Breast epithelium (tissue), 4 donors: ENCODE measurements at places on chromosomes 7 and 10.

DNA sequence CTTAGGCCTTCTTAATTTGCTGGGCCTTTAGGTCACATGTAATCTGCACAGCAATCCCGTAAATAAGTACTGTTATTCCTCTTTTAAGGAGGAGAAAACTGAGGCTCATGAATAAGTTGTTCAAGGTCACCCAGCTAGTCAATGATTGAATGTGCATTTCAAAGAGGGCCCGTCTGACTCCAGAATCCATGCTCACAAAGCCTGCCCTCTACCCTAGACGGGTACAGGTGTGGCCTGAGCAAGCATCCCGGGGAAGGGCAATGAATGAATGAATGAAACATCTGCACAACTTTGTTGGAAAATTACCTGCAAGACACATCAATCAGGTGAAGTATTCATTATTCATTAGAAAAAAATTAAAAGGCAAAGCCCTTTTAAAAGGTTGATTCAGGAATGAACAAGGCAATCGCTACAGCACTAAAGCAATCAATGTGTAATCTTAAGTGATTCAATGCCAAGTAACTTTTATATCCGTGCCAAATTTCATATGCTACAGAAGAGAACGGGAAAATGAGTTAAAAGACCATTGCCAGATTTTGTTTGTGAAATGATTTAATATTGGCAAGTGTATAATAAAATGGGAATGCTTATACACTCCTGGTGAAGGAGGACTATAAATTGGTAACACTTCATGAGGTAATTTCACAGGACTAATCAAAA, 61.1 kb downstream of the TLL2 start:
- no peak for DNase-seq

DNA sequence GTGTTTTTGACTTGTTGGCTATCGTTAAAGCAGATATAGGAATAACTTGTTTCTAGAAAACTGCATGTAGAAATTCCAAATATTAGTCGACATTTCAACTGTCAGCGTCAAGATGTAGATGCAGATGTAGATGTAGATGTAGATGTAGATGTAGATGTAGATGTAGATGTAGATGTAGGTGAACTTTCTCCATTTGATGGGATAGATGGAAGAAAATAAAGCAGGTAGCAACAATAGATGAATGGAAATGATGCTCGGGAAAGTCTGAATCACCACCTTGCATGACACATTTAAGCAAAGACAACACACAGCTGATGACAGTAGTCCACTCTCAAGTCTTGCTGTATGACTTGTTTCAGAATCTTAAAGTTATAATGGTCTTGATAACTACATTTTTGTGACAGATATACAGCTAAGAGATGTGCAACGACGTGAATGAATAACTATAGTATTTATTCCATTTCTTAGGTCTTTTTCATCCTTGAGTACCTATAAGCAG, 53.5 kb downstream of the SND1 start:
- DNase-seq, result no peak

- no peak for DNase-seq
These were observed 231.9 kb upstream of the GRM3 start for GRCh38 chr7:86411814-86412213.

DNA sequence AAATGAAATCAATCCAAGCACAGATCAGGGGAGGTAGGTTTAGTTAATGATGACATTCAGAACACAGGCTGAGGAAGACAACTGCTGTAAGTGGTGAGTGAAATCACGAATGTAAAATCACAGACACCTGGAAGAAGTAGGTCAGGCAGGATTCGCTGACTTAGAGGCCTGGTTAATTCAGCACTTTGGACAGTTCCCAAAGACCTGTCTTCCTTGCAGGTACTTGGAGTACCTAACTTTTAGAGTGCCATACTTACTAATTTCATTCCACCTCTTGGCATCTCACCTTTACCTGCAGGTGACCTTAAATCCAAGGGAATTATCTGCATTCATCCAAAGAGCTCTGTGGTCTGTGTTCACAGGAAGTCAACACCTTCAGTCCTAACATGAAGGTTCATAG, 822.3 kb downstream of the PHTF2 start:
- DNase-seq, result no peak

DNA sequence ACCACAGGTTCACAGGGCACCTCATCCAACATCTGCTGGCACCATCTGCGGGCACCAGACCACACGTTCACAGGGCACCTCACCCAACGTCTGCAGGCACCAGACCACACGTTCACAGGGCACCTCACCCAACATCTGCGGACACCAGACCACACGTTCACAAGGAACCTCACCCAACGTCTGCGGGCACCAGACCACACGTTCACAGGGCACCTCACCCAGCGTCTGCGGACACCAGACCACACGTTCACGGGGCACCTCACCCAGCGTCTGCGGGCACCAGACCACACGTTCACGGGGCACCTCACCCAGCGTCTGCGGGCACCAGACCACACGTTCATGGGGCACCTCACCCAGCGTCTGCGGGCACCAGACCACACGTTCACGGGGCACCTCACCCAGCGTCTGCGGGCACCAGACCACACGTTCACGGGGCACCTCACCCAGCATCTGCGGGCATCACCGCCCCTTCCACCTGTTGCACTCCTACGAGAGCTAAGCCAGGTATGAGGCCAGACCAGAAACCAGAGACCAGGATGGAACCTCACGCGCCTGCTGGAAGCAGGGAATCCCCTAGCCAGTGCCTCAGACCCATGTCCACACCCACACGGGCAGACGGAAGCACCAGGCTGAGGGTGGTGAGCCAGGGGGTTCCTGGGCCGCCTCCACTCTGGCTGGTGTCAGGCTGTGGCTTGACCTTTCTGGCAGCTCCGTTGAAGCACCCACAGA, 182.8 kb downstream of the MAD1L1 start:
- no peak for DNase-seq

- no peak for DNase-seq
These were observed 118.9 kb upstream of the NRP1 start for GRCh38 chr10:33453081-33454025.

DNA sequence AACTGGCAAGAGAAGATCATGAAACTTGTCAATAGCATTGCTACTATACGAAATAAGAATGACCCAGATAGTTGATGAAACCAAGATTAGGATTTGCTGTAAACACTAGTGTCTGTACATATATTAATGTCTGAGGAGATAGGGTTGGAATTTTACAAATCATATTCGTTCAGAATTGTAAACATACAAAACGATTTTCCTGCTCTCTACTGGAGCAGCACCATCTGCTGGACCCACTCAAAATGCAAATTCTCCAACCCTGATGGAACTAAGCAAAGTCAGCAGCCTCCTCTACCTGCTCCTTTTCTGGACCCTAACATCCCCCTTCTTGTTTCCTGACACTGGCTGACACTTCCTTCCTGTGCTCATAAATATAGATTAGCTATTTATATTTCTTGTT, 29.4 kb upstream of the SGMS1 start:
- no peak for DNase-seq

GRCh38 chr7:67408109-67408508, 411.5 kb downstream of the TYW1 start:
- DNase-seq, result no peak

DNA sequence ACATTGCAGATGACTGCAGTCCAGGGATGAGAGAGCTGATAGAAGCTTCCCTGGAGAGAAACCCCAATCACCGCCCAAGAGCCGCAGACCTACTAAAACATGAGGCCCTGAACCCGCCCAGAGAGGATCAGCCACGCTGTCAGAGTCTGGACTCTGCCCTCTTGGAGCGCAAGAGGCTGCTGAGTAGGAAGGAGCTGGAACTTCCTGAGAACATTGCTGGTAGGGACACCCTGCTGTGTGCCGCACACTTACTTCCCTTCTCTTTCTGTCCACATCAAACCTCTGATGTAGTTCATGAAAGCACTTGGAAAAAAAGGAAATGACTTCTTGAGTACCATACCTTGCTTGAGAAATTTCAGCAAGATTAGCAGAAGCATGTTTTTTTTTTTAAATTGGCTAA, 25.3 kb downstream of the MAP3K8 start:
- no peak for DNase-seq

DNA sequence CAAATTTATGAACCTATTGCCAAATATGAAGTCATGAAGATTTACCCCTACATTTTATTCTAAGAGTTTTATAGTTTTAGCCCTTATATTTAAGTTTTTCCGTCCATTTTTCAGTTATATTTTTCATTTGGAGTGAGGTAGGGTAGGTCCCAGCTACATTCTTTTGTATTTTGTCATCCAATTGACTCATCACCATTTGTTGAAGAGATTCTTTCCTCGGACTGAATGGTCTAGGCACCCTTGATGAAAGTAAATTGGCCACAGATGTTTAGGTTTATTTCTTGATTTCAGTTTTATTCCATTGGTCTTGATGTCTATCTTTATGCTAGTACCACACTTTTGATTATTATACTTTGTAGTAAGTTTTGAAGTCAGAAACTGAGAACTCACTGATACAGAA, 22.7 kb downstream of the CYP2C19 start:
- no peak for DNase-seq

- DNase-seq, result no peak
These were observed 33.6 kb downstream of the THNSL1 start for GRCh38 chr10:25049966-25050365.

DNA sequence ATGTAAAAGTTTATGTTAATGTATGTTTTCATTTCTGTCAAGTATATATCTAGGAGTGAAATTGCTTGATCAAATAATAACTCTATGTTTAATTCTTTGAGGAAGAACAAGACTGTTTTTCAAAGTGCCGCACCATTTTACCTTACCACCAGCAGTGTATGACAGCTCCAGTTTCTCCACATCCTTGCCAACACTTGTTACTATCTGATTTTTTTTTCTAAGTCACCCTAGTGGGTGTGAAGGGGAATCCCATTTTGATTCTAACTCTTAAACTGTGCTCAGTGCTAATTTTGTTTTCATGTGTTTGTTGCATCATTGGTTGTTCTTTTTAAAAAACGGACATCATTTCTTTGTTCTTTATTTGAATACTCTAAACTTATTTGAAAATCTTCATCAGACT, 120.2 kb upstream of the CDK6 start:
- DNase-seq, result no peak

DNA sequence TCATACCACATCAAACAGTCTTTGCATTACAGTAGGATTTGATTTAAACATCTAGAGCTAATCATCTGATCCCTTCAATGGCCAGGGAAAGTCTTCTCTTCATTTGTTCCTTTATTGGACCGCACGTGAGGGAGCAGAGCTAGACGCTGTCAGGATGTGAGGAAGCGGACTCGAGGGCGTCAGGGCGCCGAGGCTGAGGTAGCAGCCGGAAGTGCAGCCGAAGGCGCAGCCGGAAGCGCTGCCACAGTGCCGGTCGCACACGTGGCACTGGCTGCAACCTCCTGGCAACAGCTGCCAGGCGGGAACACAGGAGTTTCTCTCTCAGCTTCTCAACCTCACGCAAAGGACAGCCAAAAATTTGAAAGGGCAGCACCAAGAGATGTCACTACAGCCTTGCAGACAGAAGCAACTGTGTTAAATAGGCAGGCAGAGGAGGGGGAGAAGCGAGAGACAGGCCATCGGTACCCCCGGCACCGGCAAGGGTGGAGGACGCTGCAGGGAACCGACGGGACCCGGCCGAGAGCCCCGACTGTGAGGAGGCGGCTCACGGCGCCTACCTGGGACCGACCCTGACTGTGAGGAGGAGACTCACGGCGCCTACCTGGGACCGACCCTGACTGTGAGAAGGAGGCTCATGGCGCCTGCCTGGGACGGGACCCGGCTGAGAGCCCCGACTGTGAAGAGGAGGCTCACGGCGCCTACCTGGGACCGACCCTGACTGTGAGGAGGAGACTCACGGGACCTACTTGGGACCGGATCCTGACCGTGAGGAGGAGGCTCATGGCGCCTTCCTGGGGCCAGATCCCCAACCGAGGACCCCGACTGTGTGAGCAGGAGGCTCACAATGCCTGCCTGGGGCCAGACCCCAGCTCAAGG, 32.3 kb downstream of the VIPR2 start:
- DNase-seq, result no peak

DNA sequence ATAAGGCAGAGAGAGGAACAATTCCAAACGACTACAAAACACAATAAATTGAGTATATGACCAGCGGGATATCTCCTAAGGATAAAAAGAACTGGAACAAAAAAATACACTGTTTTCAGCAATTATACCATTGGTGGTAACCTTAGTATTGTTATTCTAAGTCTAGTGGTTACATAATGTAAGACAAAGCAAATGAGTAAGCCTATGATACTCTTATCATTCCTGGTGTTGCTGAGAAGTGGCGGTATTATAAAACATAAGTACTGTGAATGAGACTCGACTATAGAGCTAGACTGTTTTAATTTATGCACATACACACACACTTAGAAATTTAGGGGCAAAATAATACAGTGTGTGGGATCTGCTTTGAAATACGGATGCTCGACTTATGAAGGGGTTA, 107.7 kb downstream of the NRBF2 start:
- no peak for DNase-seq

DNA sequence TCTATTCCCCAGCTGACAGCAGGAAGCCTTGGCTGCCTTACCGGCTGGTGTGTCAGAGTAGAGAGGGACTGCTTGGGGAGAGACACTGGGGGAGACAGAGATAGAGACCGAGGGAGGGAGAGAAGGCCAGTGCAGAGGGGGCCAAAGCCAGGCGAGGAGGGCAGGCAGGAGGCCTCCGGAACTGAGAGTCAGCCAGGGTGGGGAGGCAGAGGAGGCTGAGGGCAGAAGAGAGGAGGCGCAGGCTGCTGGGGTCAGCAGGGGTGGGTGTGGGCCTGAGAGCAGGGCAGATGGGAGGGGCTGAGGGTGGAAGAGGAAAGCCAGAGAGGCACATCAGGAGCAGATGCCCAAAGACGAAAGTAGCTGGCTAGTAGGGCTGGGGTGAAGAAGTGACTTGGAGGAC, 57.2 kb upstream of the PAX2 start:
- no peak for DNase-seq

- DNase-seq, result no peak
These were observed 207.2 kb upstream of the DKK1 start for GRCh38 chr10:52106899-52107298.

DNA sequence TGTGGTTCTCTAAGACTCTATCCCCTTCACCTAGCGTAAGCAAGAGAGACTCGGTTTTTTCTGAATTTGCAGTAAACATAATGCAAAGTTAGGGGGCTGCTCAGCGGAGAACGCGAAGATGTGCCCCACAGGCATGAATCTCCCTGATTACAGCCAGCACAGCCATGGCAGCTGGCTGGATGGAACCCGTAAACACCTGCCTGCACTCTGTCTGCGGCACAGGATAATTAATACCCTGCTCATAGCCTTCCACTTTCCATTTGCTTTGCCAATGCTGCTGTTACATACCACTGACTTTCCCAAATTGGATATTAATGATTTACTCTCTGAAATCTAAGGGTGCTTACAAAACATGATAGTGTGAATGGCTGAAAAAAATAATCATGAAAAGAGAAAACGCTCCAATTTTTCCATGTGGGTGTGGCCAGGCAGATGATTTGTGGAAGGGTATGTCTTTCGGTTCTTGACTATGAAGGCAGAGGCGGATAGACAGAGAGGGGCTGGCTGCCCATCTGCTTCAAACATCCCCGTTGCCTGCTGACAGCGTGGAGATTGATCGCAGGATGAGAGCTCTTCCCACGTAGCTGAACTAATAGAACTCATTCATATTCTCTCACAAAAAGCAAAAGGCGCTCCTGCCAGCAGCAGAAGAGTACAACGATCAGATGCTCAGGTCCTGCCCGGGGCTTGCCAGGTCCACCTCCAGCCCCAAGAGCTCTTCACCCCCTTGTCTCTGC, 193.2 kb upstream of the GHITM start:
- DNase-seq, result no peak
